Lung microvascular endothelial cell (primary cell): ENCODE measurements at places on chromosomes 6 and 20. TPM values are rescaled to one million over a fixed set of nuclear protein-coding genes. Genes with fewer than 3 reads are reported as not detected.

Gene MOG
- not detected in 2 replicates for total RNA-seq

Gene GPANK1
- total RNA-seq, result 8.5 and 12.1 TPM in 2 replicates

GRCh38 chr6:134574491-134574890 is 256.6 kb upstream of the SGK1 start:
- DNase-seq, result peak; percentile 21

GRCh38 chr6:132712366-132712765 is 1.5 kb downstream of the VNN1 start:
- DNase-seq, result no peak

GRCh38 chr6:121838842-121839241 is 403.4 kb downstream of the GJA1 start:
- no peak for DNase-seq

- DNase-seq, result peak; percentile 73
These were observed 4.2 kb upstream of the NCR3 start for GRCh38 chr6:31597006-31597405.

GRCh38 chr20:32495949-32496348 is 89.2 kb downstream of the NOL4L start:
- no peak for DNase-seq
